ENCODE measurements at places on chromosomes 5 and 9.

- H3K4me1 ChIP-seq = no peaks in the 10 kb centered on the region
- no peak for DNase-seq
- no peak overlapping the region for H3K27ac ChIP-seq
- H3K4me3 ChIP-seq = no peak overlapping the region
- H3K36me3 ChIP-seq = no peaks in the 10 kb centered on the region
Measured at GRCh38 chr5:118952992-118953651, 35.2 kb downstream of the DTWD2 start.

DNA sequence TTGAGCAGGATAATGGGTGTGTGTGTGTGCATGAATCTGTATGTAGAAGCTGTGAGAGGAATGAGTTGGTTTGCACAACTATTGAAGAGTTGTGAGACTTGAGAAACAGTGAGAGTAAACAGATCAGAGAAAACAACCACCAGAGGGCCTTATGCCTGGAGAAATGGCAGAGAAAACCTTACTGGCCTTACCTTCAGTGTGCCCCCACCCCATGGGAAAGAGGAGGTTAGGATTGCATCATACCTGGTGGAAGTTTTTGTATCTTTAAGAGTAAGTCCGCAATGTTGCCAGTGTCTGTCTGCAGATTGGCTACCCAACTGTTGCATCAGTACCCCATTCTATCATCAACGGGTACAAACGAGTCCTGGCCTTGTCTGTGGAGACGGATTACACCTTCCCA, 1909.4 kb upstream of the WWC1 start:
- H3K27me3 ChIP-seq = no peaks in the 10 kb centered on the region
- no peak overlapping the region for H3K4me3 ChIP-seq
- no peaks in the 10 kb centered on the region for H3K36me3 ChIP-seq
- DNase-seq = no peak

DNA sequence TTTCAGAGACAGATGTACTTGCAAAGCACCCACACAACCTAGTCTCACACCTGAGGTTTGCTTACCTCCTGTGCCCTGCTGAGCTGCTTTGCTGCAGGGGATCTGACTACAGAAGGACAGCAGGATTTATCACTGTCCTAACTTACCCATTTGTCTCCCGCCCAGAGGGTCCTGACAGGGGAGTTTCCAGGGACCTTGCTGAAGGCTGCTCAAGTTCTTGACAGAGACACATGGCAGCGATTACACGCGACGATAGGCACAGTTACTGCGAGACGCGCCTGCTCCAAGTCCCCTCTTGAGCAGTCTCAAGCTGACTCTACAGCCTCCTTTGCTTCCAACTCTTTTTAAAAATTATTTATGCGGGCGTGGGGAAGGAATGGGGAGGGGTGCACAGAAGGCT, 24.6 kb upstream of the GALNT10 start:
- H3K27ac ChIP-seq = no peak overlapping the region
- DNase-seq = no peak
- H3K4me1 ChIP-seq = no peaks in the 10 kb centered on the region
- no peak overlapping the region for H3K4me3 ChIP-seq

DNA sequence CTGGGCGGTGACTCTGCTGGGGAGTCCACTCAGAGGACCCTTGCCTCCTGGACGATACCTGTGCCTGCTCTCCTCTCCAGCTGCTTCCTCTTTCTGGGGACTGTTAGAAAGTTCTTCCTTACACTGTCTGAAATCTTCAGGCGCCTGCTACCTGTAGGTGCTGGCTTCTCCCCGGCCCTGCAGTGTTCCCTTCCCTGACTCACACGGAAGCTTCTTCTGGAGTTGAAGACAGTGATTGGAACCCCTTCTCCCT, 562 bp downstream of the GSN start:
- no peak for DNase-seq
- H3K27me3 ChIP-seq = peaks cover 38% of the 10 kb centered on the region
- peaks cover 9% of the 10 kb centered on the region for H3K4me1 ChIP-seq
- H3K36me3 ChIP-seq = no peaks in the 10 kb centered on the region

DNA sequence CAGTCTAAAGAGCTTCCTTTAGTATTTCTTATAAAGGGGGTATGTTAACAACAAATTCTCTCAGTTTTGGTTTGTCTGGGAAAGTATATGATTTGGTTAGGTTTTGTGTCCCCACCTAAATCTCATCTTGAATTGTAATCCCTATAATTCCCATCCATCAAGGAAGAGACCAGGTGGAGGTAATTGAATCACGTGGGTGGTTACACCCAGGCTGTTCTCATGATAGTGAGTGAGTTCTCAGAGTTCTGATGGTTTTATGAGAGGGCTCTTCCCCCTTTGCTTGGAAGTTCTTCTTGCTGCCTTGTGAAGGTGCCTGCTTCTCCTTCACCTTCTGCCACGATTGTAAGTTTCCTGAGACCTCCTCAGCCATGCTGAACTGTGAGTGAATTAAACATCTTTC, 109.1 kb downstream of the MACIR start:
- H3K27me3 ChIP-seq = peaks cover 7% of the 10 kb centered on the region
- no peak overlapping the region for H3K4me3 ChIP-seq
- H3K27ac ChIP-seq = no peak overlapping the region
- DNase-seq = no peak

- no peaks in the 10 kb centered on the region for H3K36me3 ChIP-seq
- no peak for DNase-seq
- H3K4me3 ChIP-seq = no peak overlapping the region
Measured at GRCh38 chr5:158769696-158770095, 330.0 kb downstream of the EBF1 start.

GRCh38 chr5:156361436-156362109, 34.6 kb downstream of the SGCD start:
- H3K4me1 ChIP-seq = no peaks in the 10 kb centered on the region
- no peaks in the 10 kb centered on the region for H3K36me3 ChIP-seq
- no peaks in the 10 kb centered on the region for H3K27me3 ChIP-seq
- no peak overlapping the region for H3K27ac ChIP-seq
- H3K4me3 ChIP-seq = no peak overlapping the region

DNA sequence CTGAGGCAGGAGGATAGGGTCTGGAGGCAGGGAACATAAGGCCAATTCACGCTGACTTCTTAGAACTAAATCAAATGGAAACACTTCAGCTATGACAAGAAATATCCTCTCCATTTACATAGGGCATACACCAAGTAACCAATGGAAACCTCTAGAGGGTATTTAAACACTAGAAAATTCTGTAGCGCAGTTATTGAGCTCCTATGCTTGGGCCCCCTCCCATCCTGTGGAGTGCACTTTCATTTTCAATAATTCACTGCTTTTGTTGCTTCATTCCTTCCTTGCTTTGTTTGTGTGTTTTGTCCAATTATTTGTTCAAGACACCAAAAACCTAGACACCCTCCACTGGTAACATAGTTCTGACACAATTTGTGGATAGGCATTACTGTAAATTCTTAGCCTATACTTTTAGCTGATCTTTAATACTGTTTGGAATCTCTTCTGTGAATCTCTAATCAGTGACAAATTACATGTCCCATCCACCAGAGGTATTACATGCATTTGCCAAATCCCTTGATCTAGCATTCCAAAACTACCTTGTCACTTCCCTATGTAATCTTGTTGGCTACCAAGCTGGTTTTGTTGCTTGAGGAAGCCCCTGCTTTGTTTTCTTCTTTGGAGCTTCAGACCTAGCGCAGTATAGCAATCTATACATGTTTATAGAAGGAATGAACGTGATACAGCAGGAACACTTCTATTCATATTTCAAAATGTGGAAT, 61.6 kb downstream of the ST8SIA4 start:
- H3K27ac ChIP-seq = peak overlapping the region; percentile 93
- peaks cover 73% of the 10 kb centered on the region for H3K4me1 ChIP-seq
- peaks cover 64% of the 10 kb centered on the region for H3K36me3 ChIP-seq
- H3K4me3 ChIP-seq = peak overlapping the region; percentile 62

DNA sequence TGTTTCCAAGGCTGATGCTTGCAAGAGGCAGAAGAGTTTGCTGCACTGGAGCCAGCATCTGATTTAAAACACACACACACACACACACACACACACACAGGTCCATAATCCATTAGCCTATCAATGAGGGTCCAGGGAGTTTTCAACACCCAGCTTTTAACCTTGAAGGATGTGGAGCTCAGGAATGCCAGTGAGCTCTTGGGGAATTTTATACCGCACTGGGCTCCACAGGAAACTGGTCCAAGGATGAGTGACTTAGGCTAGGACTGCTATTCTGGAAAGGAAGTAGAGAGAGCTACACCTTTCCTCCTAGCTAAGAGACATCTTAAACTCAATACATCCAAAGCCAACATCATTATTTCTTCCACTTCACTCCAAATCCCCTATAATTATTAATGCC, 942 bp upstream of the NRG2 start:
- H3K36me3 ChIP-seq = no peaks in the 10 kb centered on the region
- H3K4me1 ChIP-seq = peaks cover 5% of the 10 kb centered on the region
- peaks cover 60% of the 10 kb centered on the region for H3K27me3 ChIP-seq
- no peak overlapping the region for H3K27ac ChIP-seq
- DNase-seq = no peak
- H3K4me3 ChIP-seq = no peak overlapping the region

DNA sequence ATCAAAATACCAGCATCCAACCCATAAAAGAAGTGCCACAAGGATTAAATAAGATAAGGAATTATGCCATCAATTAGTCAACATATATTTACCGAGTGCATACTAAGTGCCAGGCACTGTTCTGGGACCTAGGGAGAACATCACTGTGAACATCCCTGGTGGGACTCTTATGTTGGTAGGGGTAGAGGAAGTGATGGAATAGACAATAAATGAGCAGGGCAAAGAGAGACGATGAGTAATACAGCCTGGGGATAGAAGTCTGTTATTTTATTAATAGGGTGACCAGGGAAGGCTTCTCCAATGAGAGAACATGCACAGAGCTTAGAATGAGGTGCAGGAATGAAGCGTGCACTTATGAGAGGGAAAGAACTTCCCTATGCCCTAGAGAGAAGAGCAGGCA, 47.4 kb upstream of the VLDLR start:
- peaks cover 10% of the 10 kb centered on the region for H3K27me3 ChIP-seq
- no peaks in the 10 kb centered on the region for H3K4me1 ChIP-seq
- H3K4me3 ChIP-seq = no peak overlapping the region
- no peak for DNase-seq
- no peaks in the 10 kb centered on the region for H3K36me3 ChIP-seq
- no peak overlapping the region for H3K27ac ChIP-seq

DNA sequence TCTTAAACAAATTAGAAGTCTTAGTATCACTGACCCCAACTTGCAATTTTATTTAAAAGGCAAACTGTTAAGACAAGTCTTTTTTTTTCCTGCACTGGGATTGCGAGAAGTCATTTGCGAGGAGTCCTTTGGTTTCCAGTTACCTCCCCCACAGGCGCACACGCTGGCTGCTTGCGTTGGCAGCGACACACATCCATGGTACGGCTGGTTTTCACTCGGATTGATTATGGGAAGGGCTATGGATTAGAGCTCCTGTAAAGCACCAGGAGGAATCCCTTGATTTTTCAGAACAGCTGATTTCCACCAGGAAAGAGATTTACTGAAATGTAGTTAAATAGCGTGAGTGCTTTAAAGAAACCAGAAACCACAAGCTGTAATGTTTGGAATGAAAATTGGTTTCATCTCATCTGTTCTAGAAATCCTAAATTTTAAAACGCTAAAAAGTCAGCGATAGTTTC, 737 bp downstream of the SLC1A3 start:
- H3K27ac ChIP-seq = no peak overlapping the region
- peaks cover 70% of the 10 kb centered on the region for H3K27me3 ChIP-seq
- H3K4me1 ChIP-seq = peaks cover 16% of the 10 kb centered on the region
- H3K36me3 ChIP-seq = no peaks in the 10 kb centered on the region
- peak overlapping the region; percentile 63 for H3K4me3 ChIP-seq
- no peak for DNase-seq
